ENCODE measurements at places on chromosomes 4 and X.

GRCh38 chrX:151873096-151873495 is 39.6 kb upstream of the MAGEA4 start:
- no peak for DNase-seq

GRCh38 chr4:169859366-169860216 is 101.8 kb upstream of the HPF1 start:
- no peak for DNase-seq

- DNase-seq, result no peak
These were observed 496.6 kb downstream of the STIM2 start for GRCh38 chr4:27357283-27357682.

DNA sequence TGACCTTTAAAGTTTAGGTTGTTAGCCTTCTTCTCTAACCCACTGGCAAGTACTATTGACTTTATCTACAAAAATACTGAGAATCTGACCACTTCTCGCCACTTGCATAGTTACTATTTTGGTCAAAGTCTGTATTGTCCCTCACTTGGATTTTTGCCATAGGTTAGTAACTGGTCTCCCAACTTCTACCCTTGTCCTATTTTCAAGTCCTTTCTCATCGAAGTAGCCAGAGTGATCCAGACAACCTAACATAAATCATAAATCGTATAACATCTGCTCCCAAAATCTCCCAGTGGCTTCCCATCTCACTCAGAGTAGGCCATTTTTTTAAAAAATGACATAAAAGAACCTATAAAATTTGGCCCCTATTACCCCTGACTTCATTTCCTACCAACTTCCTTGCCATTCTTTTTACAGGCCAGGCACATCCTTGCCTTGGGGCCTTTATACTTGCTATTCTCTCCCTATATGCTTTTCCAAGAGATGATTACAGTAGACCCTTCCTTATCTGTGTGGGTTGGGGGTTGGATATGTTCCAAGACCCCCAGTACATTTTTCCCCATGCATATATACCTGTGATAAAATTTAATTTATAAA is 29.0 kb downstream of the WDFY3 start:
- no peak for DNase-seq

GRCh38 chr4:17511051-17511450 is 839 bp downstream of the QDPR start:
- DNase-seq, result no peak

All from CD8-positive, alpha-beta memory T cell (primary cell).